Fibroblast of lung (primary cell): ENCODE measurements at places on chromosomes 16 and 17.

DNA sequence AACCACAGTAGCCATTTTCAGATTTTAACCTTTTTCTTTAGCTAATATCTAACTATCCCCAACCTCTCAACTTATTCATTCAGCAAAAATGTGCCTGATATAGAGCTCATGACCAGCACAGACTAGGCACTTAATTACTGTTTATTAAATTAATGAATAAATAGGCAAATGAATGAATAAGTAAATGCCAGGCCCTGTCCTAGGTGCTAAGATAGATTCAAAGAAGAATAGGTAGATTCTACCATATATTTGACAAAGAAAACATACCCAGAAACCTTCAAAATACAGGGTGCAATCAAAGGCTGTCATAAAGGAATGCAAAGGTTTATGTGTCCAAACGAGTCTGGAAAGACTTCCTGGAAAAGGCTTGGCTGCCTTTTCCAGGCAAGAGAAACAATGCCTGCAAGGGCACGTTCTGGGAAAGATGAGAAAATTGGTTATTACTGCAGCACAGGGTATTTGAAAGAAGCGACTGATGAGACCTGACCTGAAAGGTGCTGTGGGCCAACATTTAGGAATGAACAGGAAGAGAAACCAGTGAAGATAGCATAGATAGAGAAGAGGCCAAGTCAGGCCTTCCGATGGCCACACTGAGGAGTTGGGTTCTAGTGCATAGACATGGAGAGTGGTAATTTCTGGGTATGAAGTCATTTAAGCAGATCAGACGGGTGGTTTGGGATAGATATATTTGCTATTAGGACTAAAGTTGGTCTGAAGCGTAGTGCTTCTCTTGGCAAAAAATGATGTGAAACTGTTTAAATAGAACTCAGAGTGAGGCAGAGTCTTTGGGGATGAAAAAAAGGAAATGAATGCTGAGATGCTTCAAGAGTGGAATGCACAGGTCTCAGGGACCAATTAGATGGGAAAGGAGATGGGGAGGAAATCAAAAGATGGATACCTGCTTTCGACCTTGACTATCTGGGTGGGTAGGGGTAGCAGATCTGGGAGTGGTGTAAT lies 11.4 kb upstream of the CCL2 start:
- DNase-seq: no peak

- peak; percentile 50 for DNase-seq
Measured at GRCh38 chr16:47777220-47777619, 316.1 kb downstream of the PHKB start.

DNA sequence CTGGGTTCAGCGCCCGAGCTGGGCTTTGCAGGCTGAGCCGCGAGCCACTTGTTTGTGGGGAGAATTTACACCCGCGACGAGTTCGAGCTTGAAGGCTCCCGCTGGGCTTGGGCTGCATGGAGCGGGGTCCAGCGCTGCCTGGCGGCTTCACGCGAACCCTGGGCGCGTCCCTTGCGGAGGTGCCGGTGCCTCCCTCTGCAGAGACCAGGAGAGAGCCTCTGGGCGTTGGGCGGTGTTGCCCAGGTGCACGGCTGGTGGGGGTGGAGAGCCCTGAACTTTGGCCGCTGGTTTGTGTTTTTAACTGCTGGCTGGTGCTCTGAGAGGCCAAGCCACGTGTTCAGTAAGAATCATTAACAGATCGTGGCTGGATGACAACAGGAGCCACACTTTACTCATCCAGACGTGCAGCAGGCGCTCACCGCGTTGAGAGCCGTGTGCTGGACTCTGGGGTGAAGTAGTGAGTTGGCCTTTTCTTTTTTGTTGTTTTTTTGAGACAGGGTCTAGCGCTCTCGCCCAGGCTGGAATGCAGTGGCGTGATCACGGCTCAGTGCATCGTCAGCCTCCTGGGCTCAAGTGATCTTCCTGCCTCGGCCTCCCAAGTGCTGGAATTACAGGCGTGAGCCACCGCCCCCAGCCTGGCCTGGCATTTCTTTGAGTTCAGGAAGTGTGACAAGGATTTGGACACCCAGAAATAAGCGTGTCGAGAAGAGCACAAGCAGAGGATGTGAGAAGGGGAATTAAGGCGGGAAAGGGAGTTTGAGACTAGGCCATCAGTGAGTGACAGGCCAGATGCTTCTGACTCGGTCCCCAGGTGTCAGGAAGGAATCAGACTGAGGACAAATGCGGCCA lies 827 bp downstream of the CDK10 start:
- peak; percentile 34 for DNase-seq

- DNase-seq: no peak
Measured at GRCh38 chr17:1107777-1108477, 71.9 kb downstream of the ABR start.

DNA sequence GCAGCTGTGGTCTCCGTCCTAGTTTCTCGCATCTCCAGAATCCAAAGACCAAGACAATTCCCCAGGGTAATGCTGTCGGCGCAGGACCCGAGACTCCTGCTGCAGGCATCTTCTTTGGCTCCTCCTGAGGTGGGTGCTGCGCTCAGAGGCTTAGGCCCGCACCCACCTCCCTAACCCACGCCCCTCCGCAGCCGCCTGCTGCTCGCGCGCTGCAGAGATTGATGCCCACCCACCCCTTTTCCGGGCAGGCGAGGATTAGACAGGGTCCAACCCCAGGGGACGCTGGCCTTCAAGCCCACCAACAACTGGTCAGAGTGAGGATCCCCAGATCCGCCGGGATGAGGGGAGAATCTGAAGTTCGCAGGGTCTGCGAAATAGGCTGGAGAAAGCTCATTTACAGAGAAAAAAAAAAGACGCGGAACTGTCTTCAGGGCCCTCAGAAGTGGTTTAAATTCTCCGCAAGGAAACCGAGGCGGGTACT lies 27.9 kb downstream of the SLFN11 start:
- no peak for DNase-seq

DNA sequence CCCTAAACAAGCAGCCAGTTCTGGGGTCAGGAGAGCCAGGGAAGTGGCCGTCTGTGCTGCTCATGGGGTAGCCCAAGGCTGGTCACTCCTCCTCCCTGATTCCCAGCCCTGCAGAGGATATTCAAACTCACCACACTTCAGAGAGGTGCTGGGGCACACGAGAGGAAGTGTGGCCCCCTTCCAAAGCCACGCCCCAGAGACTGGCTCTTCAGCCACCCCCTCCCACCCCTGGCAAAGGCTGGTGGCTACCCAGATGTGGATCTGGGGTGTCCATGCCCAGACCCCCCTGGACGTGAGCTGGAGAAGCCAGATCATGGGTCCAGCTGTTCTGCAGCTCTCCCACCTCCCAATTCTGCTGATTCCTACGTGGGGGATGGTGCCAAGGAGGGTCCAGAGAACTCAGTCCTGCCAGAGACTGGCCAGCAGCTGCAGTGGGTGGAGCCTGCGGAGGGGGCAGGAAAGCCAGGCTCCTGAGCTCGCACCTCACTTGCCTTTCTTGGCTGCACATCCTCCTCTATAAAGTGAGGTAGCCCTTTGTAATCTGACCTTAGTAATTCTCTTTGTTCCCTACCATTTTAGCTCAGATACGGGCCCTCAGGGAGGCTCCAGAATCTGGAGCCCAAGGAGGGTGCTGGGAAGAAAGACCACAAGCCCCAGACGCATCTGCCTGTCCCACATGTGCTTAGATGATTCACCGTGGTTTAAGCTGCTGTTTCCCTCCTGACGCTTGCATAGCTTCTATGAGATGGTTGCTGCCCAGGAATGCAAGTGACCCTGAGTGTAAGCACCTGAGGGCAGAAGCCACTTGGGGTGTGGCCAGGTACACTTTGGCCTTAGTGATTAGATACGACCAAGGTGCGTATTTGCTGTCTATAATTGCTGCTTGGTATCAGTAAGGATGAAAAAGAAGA lies 15.3 kb downstream of the SDK2 start:
- no peak for DNase-seq

- no peak for DNase-seq
Measured at GRCh38 chr16:88899901-88900661, 33.6 kb upstream of the PABPN1L start.
